ENCODE measurements at places on chromosomes 4 and X.

DNA sequence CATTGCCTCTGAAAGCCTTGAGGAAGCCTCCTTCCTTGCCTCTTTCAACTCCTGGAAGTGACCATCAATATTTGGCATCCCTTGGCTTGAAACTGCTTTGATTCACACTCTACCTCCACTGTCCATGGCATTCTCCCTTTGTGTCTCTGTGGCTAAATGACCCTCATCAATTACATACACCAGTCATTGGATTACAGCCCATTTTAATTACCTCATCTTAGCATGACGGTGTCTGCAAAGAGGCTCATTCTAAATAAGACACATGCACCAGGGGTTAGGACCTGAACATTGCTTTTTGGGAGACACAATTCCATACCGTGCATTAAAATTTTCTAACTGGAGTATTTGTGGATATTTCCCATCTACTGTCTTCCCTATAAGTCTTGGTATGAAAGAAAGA, 60.7 kb upstream of the FAM9A start:
- no peak for DNase-seq

DNA sequence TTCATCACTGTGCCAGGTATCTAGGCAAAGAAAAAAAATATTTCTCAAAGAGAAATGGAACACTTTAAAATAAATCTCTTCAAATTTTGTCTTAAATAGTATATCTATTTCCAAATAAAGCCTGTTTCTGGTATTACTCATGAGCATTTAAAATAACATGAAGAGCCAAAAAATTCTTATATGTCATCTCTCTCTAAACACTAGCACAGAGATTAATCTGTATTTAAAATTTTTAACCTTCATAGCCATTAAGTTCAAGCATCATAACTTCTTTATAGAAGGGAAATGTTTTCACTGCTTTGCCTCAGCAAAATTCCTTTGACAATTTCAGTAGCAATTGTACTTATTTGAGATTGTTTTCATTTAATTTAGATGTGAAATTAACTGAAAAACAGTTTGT, 5.1 kb upstream of the CORIN start:
- DNase-seq = no peak

- no peak for DNase-seq
These were observed 67.1 kb downstream of the CBR4 start for GRCh38 chr4:168942985-168943384.

DNA sequence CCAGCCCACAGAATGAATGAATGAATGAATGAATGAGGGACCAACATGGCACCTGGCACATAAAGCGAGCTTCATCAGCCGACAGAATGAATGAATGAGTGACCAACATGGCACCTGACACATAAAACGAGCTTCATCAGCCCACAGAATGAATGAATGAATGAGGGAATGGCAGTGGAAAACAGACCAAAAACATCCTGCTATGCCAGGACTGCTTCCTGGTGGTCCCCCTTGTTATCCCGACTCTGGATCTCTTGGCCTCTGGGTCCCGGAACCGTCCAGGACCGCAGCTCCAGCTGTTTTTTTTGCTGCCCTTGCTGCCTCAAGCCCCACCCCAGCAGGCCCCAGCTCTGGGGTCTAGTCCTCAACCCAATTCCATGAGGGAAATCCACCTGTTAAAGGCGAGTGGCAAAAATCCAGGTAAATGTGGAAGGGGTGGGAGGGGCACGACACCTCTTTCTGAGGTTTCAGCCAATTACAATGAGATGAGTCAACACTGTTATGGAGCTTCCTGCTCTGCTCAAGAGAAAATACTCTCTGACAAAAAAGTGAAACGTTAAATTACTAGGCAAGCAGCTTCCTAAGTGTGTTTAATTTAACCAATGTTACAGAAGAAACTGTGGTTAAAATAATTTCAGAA, 72.0 kb upstream of the MTNR1A start:
- no peak for DNase-seq

DNA sequence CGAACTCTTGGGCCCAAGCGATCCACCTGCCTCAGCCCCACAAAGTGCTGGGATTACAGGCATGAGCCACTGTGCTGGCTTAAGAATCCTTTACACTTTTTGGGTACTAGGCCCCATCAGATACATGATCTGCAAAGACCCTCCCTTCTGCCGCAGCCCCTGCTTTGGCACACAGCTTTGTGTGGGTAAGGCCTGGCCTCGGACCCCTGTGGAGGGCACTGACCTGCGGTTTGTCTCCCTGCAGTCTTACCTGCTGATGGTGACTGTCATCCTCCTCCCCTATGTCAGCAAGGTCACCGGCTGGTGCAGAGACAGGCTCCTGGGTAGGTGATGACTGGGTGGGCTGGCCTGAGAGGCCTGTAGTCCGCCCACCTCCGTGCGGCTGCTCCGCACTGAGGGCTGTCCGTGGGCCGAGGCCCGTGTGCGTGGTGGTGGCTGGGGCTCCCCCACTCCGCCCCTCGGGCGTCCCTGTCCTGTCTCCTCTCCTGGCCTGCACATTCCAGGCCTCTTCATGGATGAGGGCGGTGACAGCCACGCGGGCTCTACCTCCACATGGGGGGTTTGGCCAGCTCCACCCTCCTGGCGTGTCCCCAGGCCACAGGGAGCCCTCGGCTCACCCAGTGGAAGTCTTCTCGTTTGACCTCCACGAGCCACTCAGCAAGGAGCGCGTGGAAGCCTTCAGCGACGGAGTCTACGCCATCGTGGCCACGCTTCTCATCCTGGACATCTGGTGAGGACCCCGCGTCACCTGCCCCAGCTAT, 18.0 kb downstream of the DGKQ start:
- DNase-seq = no peak

DNA sequence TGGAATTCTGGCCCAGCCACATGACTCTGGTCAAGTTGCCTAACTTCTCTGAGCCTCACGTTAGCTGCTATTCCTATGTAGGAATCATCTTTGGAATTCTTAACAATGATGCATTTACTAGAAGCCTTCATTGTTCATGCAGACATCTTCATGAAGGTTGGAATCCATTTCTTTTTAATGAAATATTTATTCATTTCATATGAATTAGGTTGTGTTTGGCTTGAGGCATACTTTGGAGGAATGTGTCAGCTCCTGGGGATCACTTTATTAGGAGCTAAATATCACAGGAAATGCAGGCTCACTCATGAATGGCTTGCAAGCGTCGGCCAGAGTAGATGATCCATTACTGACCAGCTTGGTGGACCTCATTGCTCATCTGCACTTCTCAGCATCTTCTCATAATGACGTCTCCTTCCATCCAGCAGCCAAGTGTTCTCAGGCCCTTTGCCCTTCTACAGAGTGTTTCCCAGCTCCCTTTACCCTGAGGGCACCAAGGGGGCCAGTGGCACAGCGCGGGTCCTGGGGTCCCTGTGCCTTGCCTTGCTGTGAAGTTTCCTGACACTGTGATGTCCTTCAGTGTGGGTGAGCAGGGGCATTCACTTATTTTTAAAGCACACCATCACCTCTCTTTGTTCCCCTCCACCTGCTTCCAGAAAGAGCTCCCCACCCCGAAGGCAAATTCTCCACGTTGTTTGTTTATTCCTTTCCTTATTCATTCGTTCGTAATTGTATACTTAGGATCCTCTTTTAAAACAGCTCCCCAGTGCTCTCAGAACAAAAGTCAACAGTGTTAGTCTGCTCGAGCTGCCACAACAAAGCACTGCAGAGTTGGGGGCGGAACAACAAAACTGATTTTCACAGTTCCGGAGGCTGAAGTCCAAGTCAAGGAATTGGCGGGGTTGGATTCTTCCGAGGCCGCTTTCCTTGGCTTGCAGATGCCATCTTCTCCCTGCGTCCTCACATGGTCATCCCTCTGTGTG, 106.8 kb downstream of the STK32B start:
- no peak for DNase-seq

GRCh38 chr4:140497747-140498636, at the start of gene MGAT4D:
MGAT4D (minus strand) TSS chr4:140498293; CDS start chr4:140498222, 71 bp downstream.
- DNase-seq = no peak

DNA sequence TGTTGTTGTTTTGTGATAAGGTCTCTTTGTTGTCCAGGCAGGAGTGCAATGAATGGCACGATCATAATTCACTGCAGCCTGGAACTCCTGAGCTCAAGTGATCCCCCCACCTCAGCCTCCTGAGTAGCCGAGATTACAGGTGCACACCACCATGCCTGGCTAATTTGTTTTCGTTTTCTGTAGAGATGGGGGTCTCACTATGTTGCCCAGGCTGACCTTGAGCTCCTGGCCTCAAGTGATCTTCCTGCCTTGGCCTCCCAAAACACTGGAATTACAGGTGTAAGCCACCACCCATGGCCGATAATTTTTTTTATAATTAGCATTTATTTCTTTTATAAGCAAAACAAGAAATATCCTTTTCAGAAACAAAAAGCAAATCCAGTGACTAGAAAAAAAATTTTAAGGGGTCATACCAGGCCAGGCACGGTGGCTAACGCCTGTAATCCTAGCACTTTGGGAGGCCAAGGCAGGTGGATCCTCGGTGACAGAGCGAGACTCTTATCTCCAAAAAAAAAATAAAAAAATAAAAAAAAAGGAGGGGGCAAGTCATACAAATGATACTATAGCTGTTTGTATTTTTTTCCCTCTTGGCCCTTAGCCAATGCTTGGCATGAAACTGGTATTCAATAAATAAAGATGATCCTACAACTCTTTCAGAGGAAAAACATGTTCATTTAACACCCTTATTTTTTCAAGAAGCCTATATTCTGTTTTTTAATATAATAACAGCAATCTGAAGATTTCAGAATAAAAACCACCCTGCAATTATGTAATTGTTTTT, 3.4 kb downstream of the PLAC8 start:
- DNase-seq = no peak

- DNase-seq = no peak
These were observed 69.6 kb downstream of the HOPX start for GRCh38 chr4:56611501-56611900.

All from activated T-helper 9 cell treated with anti-CD3 and anti-CD28 coated beads, Interleukin-2, amount 50 U/mL, for 16 hours (primary cell).